ENCODE measurements at places on chromosomes 5 and 9. TPM values are rescaled to one million over a fixed set of nuclear protein-coding genes. Genes with fewer than 3 reads are reported as not detected.

GRCh38 chr9:125296843-125297372 is 35.3 kb downstream of the GAPVD1 start:
- H3K4me3 ChIP-seq: no peak overlapping the region
- no peak overlapping the region for H3K27ac ChIP-seq
- DNase-seq: no peak
- H3K27me3 ChIP-seq: no peaks in the 10 kb centered on the region

- H3K36me3 ChIP-seq: peaks cover 2% of the 10 kb centered on the region
- no peaks in the 10 kb centered on the region for H3K4me1 ChIP-seq
- no peak for DNase-seq
Observed at GRCh38 chr9:115133649-115134048, 15.7 kb upstream of the TNC start.

- no peaks in the 10 kb centered on the region for H3K27me3 ChIP-seq
- DNase-seq: no peak
- no peak overlapping the region for H3K4me3 ChIP-seq
Observed at GRCh38 chr5:41256400-41256799, 43.1 kb upstream of the C6 start.

DNA sequence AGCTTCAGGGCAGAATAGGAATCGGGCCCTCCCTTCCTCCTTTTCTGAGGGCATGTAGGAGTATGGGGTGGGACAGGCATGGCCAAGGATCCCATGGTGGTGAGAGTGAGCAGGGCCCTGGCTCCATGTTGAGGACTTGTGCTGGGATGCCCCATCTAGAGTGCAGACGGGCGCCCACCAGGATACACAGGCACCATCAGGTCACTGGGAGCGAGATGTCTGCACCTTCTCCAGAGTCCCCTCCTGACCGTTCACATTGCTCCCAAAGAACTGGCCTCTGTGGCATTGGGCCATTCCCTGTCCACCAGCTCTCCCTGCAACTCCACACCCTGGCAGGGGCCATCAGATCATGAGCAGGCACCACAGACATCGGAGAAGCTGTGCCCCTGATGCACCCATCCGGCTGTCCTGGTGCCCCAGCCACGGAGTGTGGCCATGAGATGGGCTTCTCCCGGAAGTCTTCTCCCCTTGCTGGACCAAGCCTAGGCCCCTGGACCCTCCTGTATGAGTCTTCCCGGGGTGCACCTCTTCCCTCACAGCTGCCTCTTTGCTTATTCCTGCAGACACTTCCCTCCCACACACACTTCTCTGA is 195.0 kb downstream of the IRX2 start:
- H3K27ac ChIP-seq: no peak overlapping the region
- no peaks in the 10 kb centered on the region for H3K27me3 ChIP-seq
- H3K4me3 ChIP-seq: no peak overlapping the region
- no peaks in the 10 kb centered on the region for H3K4me1 ChIP-seq
- DNase-seq: no peak

DNA sequence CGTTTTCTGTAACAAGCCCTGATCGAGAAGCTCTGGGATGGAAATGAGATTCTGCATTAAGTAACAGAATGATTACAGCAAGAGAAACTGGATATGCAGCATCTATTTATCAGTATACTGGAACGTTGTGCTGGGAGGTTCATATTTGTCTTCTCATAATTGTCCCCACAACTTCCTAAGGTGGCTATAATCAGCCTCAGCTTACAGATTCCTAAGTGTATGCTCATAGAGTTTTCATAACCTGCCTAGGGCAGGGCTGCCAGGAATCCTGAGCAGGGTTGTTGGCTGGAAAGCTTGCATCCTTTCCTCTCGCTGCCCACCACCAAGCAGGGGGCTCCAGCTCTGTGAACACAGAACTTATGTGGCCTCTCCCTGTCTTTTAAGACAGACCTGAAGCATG is 70.2 kb downstream of the FNBP1 start:
- H3K4me1 ChIP-seq: peaks cover 16% of the 10 kb centered on the region
- DNase-seq: no peak
- no peaks in the 10 kb centered on the region for H3K27me3 ChIP-seq
- peaks cover 31% of the 10 kb centered on the region for H3K36me3 ChIP-seq
- H3K4me3 ChIP-seq: no peak overlapping the region

DNA sequence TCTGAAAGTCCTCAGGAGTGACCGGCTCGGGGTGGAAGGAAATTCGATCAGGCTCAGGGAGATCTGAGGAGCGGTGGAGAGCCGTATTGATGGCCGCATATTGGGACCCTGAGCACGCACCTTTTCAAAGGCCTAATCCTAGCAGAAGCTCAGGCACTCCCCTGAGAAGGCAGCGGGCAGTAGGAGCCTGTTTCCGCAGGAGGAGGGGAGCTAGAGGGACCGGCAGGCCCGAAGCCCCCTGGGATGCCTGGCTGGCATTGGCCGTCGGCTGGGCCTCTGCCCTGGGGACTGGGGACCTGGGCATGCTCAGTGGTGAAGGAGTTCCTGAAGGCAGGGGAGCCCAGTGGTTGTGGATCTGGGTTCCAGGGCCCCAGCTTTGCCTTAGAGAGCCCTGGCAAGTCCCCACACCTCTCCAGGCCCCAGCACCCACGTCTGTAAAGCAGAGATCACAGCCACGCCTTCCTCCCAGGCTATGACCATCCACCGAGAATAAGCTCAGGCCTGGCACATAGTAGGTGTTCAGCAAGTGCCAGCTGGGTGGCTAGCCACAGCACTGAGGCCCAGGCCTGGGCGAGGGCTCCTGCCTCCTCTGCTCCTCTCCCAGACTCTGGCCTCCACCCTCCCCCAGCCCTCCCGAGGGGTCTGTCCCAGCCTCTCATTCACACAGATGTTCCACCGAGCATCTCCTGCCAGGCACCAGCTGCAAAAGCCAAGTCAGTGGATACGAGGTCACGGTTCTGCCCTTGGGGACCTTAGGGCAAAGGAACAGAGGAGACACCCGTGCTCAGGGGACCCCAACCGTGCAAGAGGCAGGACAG is 17.2 kb upstream of the QRFP start:
- H3K36me3 ChIP-seq: no peaks in the 10 kb centered on the region
- H3K4me1 ChIP-seq: peaks cover 1% of the 10 kb centered on the region
- DNase-seq: no peak
- H3K4me3 ChIP-seq: no peak overlapping the region
- H3K27me3 ChIP-seq: peaks cover 2% of the 10 kb centered on the region

GRCh38 chr9:93205896-93206575 is 22.1 kb downstream of the WNK2 start:
- DNase-seq: no peak
- no peaks in the 10 kb centered on the region for H3K27me3 ChIP-seq
- H3K4me1 ChIP-seq: peaks cover 4% of the 10 kb centered on the region
- no peaks in the 10 kb centered on the region for H3K36me3 ChIP-seq
- H3K4me3 ChIP-seq: no peak overlapping the region

GRCh38 chr9:110284211-110284844 is 28.0 kb upstream of the TXN start:
- no peaks in the 10 kb centered on the region for H3K36me3 ChIP-seq
- no peaks in the 10 kb centered on the region for H3K4me1 ChIP-seq
- H3K27ac ChIP-seq: no peak overlapping the region
- H3K4me3 ChIP-seq: no peak overlapping the region

DNA sequence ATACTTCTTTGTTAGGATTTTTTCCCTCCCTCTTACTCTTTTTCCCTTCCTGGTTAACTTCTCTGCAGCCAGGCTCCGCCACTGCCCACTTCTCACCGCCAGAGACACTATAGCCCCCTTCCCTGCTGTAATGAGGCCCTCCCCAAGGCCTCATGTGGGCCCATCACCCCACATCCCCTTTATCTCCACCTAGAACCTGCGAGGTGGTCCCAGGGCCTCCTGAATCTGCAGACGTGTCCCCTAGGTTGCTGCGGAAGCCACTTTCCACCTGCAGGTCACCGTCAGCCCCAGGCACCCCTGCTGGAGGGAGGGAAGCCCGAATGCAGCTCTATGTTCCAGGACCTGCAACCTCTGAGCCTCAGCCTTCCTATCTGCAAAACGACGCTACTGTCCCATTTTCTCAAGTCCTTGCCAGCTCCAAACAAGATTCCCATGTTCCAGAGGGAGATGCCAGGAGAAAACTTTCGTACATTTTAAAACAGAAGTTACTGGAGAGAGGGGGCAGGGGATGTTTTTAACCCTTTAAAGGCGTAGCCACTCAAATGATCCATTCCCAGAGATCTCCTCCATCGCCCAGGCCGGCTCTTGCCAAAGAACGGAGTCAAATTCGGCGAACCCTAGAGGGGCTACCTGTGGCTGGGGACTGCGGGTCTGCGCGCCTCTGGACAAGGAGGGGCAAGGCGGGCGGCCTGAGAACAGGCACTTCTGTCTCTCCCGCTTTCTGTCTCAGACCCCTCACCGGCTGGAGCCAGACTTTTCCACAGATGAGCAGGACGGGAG is 929 bp downstream of the SH3PXD2B start:
- H3K27ac ChIP-seq: peak overlapping the region; percentile 7
- H3K27me3 ChIP-seq: peaks cover 45% of the 10 kb centered on the region
- H3K36me3 ChIP-seq: no peaks in the 10 kb centered on the region
- H3K4me3 ChIP-seq: peak overlapping the region; percentile 73

DNA sequence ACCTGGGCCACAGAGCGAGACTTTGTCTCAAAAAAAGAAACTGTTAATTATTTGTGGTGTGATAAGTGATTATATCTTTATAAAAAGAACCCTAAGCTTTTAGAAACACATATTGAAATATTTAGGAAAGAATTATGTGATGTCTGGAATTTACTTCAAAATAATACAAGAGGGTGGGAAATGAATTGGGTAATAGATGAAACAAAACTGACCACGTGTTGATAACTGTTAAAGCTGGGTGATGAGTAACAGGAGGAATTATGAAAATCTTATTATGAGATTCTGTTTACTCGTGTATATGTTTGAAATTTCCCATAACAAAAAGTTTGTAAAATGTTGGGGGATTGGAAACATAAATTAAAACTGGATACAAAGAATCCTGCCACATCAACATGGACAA is 33.0 kb upstream of the PPP2CA start:
- H3K27ac ChIP-seq: no peak overlapping the region
- DNase-seq: no peak
- no peaks in the 10 kb centered on the region for H3K27me3 ChIP-seq
- no peak overlapping the region for H3K4me3 ChIP-seq

- H3K36me3 ChIP-seq: no peaks in the 10 kb centered on the region
- no peak for DNase-seq
- H3K27me3 ChIP-seq: peaks cover 39% of the 10 kb centered on the region
- no peak overlapping the region for H3K27ac ChIP-seq
- H3K4me3 ChIP-seq: no peak overlapping the region
Observed at GRCh38 chr5:154544646-154545045, 66.6 kb upstream of the HAND1 start.

GRCh38 chr5:180251141-180251540 is 40.7 kb downstream of the MAPK9 start:
- no peak for DNase-seq
- H3K4me3 ChIP-seq: no peak overlapping the region
- no peaks in the 10 kb centered on the region for H3K27me3 ChIP-seq
- H3K27ac ChIP-seq: no peak overlapping the region

- no peak overlapping the region for H3K4me3 ChIP-seq
- H3K27me3 ChIP-seq: peaks cover 37% of the 10 kb centered on the region
- H3K27ac ChIP-seq: no peak overlapping the region
- H3K4me1 ChIP-seq: peaks cover 8% of the 10 kb centered on the region
- H3K36me3 ChIP-seq: no peaks in the 10 kb centered on the region
Observed at GRCh38 chr5:14261235-14261634, 118.1 kb downstream of the TRIO start.

GRCh38 chr5:58938563-58939424 is 355.9 kb downstream of the RAB3C start:
- no peak for DNase-seq
- peaks cover 2% of the 10 kb centered on the region for H3K27me3 ChIP-seq

DNA sequence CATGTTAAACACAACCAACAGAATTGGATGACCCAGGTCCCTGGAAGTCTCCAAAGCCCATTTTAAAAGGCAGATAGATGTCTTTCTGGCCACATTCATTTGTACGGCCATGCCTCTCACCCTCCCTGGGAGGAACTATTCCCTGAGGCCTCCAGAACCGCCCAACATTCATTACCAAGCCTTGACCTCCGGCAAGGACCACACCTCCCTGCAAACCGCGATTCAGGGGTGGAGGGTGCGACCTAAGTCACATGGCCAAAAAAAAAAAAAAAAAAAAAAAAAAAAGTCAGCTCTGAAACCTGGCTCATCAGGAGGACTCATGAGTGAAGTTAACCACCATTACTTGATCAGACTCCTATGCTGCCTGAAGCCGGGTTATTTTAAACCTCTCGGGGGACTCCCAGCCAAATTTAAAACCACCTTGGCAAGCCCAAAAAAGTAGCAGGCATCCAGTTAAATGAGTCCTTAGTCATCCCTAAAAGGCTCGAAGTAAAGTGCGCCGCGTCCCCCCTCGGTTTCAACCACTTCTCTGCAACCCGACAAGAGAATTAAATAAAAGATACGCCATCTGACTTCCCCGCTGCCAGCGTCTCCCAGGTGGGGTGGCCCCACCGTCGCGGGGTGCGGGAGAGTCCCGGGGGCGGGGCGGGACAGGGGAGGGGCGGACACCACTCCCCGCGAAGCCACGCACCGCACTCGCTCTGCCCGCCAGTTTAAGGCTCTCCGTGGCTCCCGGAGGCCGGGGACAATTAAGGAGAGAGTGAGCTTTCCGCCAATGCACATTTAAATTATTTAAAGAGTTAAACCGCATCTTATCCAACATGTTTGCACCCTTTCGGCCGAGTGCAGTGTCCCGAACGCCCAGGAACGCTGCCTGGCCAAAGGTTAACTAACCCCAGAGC is 2.3 kb downstream of the KLF9 start:
- H3K27ac ChIP-seq: peak overlapping the region; percentile 98
- DNase-seq: peak; percentile 73
- peak overlapping the region; percentile 93 for H3K4me3 ChIP-seq
- H3K4me1 ChIP-seq: peaks cover 50% of the 10 kb centered on the region

DNA sequence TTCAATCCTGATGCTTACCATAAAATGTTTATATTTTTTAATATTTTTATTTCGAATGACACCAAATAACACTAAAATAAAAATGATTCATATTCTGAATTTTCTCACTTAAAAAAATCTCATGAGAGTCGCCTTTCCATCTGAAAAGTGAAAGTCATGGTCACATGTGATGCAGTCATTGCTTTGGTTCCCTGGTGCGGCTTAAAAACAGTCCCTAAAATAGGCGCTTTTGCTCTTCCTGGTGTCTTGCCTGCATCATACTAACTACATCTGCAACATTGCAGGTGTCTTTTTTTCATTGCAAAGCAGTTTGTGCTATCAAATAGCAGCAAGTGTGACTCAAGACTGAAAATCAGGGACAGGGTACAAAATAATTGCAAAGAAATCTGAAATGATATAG is 185.2 kb upstream of the NREP start:
- H3K36me3 ChIP-seq: no peaks in the 10 kb centered on the region
- H3K27me3 ChIP-seq: peaks cover 7% of the 10 kb centered on the region
- DNase-seq: no peak
- no peaks in the 10 kb centered on the region for H3K4me1 ChIP-seq
- no peak overlapping the region for H3K4me3 ChIP-seq
- no peak overlapping the region for H3K27ac ChIP-seq

- no peaks in the 10 kb centered on the region for H3K36me3 ChIP-seq
- no peak overlapping the region for H3K27ac ChIP-seq
- peaks cover 38% of the 10 kb centered on the region for H3K27me3 ChIP-seq
- no peaks in the 10 kb centered on the region for H3K4me1 ChIP-seq
Observed at GRCh38 chr9:71552480-71552879, 215.8 kb downstream of the CEMIP2 start.

GRCh38 chr9:69400470-69400869 is 75.5 kb downstream of the ENTREP1 start:
- H3K27ac ChIP-seq: no peak overlapping the region
- no peaks in the 10 kb centered on the region for H3K27me3 ChIP-seq
- no peaks in the 10 kb centered on the region for H3K4me1 ChIP-seq
- no peaks in the 10 kb centered on the region for H3K36me3 ChIP-seq
- no peak for DNase-seq
- H3K4me3 ChIP-seq: no peak overlapping the region

The BAAT gene
- not detected for total RNA-seq

The ARL14EPL gene
- total RNA-seq: not detected

The EXOSC3 gene
- total RNA-seq: 67.8 TPM

The RASGRF2 gene
- 19.3 TPM for total RNA-seq

The MARVELD2 gene
- 0.42 TPM for total RNA-seq

The BTNL8 gene
- not detected for total RNA-seq

All from activated naive CD8-positive, alpha-beta T cell treated with anti-CD3 and anti-CD28 coated beads, Interleukin-2, amount 10 ng/mL, durations not matched to agents 7 days and 5 days (primary cell).